ENCODE measurements at places on chromosomes 6 and 20.

DNA sequence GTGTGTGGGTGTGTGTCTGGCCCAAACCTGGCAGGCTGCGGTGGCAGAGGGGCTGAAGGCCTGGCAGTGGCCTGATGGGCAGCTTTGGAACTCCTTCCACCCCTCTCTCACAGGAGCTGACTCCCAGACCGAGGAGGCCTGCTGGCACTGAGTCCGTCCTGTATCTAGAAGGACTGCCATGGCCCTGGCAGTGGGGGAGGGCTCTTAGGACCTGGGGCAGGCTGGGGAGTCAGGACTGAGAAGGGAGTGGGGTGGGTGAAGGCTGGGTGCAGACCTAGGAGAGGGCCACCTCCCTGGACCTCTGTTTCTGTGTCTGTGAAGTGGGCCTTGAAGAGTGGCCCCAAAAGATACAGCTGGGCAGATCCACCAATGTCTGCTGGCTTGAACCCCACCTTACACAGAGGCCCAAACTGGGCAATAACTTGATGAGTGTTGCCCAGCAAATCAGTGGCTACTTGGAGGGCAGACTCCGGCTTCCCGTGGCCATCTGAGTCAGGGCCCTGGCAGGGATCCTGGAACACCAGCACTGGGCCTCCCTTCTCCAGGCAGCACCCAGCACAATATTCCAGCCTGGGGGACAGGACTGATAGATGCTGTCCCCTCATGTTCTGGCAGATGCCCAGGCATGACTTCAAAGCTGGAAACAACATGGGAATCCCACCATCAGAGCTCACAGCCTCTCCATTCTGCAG lies 46.7 kb upstream of the BLCAP start:
- no peak for DNase-seq

DNA sequence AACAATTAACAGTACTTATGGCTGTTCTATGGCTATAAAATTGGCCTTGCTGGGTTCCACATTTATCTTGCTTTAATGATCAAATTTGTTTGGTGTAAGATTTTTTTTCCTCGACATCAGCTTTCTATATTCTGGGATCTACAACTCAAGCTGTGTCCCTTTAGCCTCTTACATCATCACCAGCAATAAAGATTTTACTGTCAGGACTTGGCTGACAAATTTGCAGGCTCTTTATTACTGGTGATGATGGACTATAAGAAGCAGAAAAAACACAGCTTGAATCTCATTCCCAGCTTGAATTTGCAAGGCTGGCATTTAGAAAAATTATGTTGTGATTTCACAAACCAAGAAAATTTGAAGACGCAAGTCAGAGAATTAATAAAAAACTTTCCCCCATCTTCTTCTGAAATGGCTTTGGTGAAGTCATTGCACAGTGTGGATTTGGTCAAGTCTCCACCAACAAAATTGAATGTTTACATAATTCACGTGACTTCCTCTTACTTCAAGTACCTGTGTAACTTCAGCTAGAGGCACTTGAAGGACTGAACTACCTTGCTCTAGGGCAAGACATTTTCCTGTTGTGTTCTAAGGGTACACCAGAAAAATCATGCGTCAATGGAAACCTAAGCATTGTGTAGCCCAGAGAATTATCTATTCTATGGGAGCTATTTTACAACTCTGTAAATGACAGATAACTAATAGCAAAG lies 175.0 kb downstream of the CBLN4 start:
- no peak for DNase-seq

DNA sequence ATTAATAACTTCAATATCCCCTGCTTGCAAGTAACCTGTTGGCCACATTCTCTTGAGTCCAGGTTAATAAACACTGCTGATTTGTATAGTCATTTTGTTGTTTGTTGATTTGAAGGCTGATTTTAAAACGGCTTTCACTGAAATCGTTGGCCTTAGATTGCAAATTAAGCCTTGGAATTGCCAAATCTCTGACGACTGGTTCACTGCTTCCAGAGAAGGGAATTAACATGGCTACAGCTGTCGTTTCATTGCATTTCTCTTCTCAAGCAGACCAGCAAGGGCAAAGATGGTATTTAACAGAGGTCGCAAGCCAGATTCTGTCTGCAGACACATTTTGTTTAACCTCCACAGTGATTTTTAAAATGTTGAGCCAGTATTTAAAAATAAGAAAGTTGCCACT lies 470.9 kb downstream of the TFAP2A start:
- DNase-seq: no peak

DNA sequence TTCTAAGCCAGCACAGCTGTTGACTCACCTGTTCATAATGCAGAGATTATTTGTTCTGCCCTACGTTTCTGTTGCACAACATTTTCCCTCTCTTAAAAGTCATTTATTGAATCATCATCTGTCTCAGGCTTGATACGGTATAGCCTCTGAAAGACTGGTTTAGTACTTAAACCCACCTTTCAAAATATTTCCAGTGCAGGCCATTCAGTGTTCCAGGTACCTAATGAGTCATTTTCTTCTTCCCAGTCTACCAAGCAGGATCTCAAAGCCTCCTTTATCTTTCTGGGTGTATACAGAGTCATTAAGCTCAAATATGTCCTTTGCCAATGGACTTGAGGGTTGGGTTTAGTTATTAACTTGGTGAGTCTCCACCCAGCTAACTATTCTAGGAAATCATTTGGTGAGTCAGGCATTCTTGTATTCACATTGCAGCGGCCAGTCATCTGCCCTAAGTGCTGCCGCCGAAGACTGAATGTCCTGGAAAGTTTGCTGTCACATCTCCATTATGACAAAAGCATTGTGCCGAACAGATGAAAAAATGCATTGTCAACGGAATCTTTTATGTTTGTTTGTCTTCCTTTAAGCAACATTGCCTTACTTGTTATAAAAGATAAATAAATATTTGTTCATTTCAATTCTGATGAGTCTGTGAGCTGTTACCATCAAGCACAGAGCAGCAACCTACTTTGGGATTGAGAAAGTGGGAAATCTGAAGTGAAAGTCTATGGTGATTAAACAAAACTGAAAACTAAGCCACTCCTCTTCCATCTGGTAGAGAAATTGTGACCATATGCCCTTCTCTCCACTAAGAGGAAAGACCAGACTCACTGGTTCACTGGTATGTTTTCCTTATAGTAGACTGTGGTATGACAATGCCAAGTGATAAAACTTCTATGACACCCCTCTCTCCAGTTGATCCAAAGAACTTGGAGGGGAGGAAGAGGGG lies 14.3 kb upstream of the FAM135A start:
- DNase-seq: peak; percentile 25

DNA sequence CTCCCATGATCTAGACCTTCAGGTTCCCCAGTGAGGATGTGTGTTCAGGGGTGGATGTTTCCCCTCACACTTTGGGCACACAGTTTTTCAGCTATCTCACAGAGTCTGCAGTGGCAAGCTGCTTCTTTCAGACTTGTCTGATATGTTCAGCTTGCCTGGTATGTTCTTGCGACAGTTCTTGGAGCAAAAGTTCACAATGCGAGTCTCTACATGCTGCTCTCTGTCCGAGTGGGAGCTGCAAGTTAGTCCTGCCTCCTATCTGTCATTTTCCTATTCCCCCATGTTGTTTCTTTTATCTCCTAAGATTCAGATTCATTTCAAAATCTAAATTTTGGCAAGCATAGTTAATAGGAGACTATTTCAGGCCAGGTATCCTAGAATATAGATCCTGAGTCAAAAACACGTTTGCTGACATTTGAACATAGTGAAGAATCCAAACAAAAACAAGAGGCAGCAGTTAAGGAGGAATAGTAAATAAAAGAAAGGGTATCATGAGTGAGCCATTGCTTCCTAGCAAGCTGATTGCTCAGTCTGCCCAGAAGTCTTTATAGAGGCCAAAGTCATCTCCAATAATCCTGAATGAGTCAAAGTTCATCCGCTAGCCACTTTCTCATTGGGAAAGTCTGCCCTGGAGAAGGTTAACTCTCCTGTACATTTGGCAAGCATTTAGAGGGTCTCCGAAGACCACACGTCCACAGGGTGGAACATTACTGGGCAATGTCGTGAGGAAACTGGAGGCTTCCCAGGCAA lies 140.2 kb upstream of the MOCS1 start:
- no peak for DNase-seq

GRCh38 chr6:20432692-20433091 lies 31.0 kb downstream of the E2F3 start:
- no peak for DNase-seq

- DNase-seq: no peak
Measured at GRCh38 chr6:159691963-159692287, 1.1 kb downstream of the SOD2 start.

GRCh38 chr20:45407067-45407745 lies 883 bp upstream of the DBNDD2 start:
- DNase-seq: no peak

DNA sequence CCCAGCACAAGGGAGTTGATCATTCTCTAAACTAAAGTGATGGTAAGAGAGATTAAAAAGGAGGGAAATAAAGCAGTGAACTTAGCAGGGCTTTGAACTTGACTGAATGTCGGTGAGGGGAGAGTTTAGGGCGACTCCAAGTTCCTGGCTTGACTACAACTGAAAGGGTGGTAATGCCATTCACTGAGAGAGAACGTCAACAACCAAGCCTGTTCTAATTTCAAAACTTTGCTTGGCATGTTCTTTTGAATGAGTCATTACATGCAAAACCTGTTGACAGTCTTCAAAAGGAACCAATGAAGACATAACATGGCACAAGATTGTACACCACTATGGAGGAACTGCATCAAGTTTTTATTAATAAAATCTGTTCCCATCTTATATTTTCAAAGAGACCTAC lies 10.3 kb upstream of the MYB start:
- no peak for DNase-seq

DNA sequence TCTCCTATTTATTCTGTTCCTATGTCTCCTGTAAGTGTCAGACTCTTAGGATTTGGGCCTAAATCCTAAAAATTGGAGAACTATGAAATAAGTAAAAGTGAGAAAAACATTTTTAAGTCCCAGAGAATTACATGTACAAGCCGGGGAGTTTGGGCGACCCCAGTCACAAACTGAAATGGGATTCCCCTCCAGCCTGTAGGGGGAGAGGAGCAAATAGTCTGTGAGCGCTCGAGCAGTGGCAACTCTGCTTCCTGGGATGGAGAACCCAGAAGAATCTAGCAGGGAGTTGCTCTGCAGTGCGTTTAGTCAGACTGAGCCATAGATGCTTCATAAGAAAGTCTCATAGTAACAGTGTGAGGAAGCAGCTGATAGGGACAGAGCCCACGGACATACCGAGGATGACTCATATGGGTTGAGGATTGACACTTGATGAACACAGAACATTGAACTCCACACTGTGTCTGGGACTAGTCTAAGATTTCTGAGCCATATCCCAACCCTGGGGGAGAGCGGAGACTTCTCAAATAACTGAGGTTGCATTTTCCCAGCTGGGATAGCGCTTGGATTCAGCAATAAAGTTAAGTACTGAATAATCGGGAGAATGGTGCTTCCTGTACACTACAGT lies 437.2 kb downstream of the BCKDHB start:
- DNase-seq: no peak

- DNase-seq: no peak
Measured at GRCh38 chr6:35678021-35678654, 10.6 kb downstream of the FKBP5 start.

DNA sequence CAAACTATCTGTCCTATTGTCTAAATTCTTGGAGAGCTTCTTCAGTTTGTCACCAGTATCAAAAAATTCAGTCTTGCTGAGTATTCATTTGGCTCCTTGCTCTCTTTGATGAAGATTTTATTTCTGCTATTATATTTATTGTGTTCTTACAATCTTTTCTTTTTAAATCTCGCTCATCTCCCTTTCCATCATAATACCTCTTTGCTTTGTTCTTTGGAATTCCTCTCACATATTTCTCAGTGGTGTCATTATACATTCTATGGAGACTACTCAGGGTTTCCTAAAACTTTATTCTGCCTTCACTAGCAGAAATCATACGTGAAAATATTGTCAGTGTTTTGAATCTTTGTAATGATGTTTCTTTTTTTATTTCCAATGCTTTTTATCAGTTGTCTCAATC lies 445.2 kb upstream of the ID4 start:
- no peak for DNase-seq

- no peak for DNase-seq
Measured at GRCh38 chr20:58619864-58620431, 31.1 kb upstream of the STX16 start.

Measured in NCI-H446 (cell line).